ENCODE measurements at places on chromosomes 2 and 18.

DNA sequence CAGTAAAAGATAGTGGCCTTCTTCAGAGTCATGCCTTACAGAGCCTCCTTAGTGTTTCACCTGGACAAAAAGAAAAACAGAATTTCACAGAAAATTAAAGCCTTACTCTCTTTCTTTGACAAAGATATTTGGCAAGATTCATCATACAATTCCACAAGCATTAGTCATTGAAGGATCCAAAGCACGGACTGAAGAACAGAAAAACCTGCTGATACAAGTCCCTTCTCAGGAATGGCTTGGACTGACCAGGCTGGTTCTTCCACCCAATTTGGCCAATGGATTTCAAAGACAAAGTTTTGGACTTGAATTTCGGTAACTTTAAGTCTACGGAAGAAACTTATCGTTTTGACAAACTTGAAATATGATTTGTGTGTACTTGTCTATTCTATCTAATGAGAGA, 39.1 kb upstream of the GALNT3 start:
- DNase-seq = peak; percentile 27

DNA sequence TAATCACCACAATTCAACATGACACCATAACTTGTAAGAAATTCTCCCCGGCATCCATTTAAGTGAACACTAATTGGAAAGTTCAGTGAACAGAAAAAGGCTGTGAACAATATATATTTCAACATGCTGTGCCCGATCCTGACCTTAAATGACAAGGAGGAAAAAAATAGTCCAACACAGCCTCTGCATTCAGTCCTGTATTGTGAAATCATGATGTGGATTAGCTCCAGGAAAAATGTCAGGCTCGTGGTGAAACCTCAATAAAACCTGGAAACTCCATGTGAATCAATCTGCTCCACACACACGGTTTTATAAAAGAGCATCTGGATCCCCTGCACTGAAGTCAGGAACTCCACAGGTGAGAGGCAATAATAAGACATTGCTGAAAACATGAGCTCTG, 145.4 kb upstream of the SPOPL start:
- no peak for DNase-seq

DNA sequence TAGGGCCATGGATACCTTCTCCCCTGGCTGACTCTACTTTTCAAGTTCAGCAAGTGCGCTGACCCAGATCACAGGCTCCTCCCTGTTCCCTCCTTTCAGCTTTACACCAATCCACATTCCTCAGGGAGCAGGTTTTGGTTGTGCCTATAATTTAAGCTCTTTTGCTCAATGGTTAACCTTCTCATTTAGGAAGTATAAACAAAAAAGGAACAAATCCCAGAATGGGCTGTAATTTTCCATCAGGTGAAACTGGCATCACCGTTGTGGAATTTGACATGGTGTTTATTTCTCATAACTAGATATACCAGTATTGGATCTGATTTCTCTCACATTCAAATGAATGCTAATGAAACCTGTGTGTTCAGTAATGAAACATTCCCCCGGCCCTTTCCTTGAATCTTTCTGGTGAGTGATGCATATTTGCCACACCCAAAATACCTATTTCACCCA, 13.6 kb downstream of the STRN start:
- DNase-seq = no peak

- no peak for DNase-seq
These were observed 52.4 kb downstream of the ASAP2 start for GRCh38 chr2:9258953-9259399.

DNA sequence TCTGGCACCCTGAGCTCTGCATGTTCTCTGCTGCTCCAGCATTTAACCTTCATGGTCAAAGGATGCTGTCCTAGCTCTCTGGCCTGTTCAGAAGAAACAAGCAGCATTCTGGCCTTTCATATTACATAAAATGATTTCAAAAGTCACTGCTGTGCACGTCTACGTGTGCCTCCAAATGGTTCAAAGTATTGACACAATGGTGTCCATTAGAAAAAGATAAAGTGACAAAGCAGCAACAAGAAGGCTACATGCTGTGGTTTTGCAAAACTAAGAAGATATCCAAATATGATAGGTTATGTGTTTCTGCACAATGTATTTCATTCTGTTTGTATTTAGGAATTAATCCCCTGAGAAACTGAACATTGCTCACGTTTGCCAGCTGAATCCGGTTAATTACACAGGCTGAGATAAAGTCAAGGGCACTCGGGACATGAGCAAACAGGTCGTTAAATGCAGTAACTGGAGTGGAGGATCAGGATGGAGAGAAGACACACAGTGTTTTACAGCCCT, 258.5 kb downstream of the DOK6 start:
- DNase-seq = no peak

- DNase-seq = peak; percentile 43
These were observed 64.3 kb downstream of the BABAM2 start for GRCh38 chr2:27954771-27955383.

DNA sequence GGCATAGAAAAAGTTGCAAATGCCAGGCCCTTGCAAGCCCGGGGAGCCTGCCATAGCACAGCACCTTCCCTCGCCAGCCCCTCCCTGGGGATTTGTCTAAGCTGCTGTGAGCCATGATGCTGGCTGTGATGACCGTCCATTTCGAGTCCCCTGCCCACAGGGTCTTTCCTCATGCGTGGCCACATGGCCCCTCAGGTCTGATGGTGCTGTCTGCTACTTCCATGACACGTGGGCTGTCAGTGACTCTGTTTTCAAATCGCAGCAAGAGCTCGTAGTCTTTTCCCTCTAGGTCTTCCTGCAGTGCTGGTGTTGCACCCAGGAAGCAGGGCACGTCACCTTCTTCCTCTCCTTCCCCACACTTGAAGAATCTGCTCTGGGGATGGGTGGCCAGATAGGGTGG, 15.5 kb upstream of the GNAL start:
- DNase-seq = no peak

DNA sequence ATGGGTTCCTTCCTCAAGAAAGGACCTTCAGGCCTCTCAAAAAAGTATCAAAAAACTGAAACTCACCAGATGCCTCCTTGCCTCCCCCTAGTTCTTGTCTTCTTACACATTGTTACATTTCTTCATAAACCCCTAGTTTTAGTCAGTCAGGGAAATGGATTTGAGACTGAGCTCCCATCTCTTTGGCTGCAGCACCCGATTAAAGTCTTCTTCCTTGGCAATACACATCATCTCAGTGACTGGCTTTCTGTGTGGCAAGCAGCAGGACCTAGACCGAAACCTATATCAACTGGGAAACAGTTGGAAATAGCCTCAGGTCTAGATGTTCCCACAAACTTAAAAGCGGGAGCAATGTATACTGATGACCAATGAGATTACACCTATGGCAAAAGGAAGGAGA, 512.2 kb upstream of the PKDCC start:
- no peak for DNase-seq

DNA sequence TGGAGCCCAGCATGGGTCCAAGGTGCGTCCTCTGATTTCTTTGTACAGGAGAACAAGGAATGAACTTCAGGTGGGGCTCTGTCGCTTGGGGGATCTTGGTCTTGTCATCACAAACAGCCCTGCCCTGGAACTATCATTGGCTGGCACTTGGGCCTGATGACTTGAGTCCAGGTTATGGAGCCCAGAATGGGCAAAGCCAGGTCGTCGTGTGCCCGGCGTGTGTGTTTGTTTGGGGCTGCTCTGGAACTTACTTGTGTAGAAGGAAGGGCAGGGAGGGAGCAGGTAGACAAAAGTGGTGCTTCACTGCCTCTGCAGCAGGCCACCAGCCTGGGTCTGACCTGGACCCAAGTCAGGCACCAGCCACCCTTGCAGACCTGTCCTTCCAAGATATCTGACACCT, 306.3 kb upstream of the HS6ST1 start:
- DNase-seq = no peak

- DNase-seq = no peak
These were observed 1.8 kb upstream of the FAP start for GRCh38 chr2:162245061-162245460.

DNA sequence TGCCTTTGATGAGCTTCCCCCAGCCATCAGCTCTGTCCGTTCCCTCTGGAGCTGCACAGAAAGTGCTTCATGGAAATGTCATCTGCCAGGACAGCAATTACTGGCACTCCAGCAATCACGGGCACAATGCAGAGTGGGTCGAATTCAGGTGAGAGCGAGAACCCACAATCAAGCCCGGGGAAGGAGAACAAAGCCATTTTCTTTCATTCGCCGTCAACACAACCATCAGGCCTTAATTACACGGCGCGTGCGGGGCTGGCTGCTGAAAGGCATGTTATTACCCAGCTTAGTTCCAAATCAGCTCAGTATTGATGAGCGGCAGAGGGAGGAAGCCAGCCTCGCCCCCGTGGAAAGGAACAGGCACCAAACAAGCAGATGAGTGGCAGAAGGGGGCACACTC, 143.9 kb downstream of the MYT1L start:
- no peak for DNase-seq

- DNase-seq = no peak
These were observed 34.8 kb downstream of the GAREM1 start for GRCh38 chr18:32435631-32436500.

- no peak for DNase-seq
These were observed 282.9 kb upstream of the TNP1 start for GRCh38 chr2:217142649-217143266.

DNA sequence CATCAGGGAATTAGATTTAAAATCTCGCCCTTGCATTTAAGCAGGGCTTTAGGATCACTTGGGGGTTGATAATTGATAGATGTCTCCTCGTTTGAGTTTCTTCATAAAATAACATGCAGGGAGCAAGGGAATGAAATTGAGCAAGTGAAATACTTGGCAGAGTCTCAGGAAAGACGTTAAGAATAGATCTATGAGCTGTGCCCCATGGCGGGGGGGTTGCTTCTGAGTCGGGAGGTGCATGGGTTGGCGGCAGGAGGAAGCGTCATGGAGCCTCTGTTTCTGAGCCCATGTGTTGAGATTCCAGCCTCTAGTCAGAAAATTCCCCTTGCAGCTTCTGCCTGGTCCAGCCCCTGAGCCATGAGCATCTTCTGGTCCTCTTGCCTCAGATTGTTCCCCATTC, 82.0 kb downstream of the APOB start:
- DNase-seq = no peak

DNA sequence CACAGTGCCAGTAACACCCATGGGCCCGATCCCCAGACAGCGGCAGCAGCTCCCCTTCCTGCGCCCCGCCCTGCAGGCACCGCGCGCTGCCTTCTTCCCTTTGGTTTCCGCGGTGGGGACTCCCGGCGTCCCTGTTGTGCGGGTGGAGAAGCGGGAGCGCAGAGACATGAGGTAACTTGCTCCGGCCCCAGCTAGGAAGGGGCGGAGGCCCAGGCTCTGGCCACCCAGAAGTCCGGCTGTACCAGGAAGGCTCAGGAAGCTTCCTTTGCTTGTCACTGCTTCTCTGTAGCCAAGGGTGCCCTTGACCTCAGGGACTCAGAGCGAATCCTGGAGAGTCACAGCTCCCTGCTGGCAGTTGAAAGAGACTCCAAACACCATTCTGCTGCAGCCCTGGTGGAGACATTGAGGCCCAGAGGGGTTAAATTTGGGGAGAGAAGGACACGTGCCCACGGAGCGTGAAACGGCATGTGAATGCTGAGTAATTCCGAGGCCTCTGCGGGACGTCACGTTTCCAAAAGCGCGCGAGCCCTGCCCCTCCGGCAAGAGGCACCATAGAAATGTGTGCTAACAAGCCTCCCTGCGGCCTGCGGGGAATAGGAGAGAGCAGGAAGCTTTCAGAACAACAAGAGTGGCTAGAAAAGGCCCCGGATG, 6.7 kb upstream of the ADCY3 start:
- no peak for DNase-seq

DNA sequence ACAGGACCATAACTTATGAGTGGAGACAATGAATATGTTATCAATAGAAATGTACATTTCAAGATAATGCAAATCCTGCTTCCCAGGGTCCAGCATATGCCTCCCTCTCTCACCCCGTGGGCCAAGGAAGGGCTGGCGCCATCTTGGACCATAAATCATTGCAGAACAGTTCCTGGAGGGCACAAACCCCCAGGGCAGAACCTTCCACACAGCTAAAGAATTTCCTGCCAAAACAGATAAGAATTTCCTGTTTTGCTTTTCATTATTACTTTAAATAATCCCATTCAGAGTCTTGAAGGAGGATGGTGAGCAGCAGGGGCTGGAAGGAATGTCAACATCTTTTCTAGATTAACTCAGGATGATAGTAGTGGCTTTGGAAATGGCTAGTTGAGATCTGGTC, 53.7 kb downstream of the EHD3 start:
- DNase-seq = no peak

- no peak for DNase-seq
These were observed 189.1 kb downstream of the UBE2E3 start for GRCh38 chr2:181169503-181169902.

GRCh38 chr2:223697892-223698645, 95.9 kb upstream of the SCG2 start:
- DNase-seq = no peak

- DNase-seq = no peak
These were observed 22.7 kb upstream of the CASP8 start for GRCh38 chr2:201237486-201238123.

- no peak for DNase-seq
These were observed 18.3 kb downstream of the FHL2 start for GRCh38 chr2:105380432-105381100.

DNA sequence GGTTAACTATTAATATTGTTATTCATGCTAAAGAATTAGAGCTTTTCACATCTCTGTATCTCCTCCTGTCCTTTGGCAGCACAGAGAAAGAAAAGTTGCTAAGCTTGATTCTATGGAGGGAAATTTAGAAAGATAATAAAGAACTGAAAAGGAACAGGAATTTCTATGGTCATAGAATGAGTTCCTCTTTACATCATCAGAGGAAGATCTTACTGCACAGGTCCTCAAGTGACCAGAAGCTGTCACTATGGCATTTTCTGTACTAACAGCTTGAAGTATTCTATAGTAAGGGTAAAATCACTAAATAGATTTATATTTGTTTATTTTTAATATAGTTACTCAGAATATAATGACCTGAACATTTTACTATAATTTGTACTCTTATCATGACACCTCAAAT, 6.0 kb upstream of the PRKD3 start:
- no peak for DNase-seq

DNA sequence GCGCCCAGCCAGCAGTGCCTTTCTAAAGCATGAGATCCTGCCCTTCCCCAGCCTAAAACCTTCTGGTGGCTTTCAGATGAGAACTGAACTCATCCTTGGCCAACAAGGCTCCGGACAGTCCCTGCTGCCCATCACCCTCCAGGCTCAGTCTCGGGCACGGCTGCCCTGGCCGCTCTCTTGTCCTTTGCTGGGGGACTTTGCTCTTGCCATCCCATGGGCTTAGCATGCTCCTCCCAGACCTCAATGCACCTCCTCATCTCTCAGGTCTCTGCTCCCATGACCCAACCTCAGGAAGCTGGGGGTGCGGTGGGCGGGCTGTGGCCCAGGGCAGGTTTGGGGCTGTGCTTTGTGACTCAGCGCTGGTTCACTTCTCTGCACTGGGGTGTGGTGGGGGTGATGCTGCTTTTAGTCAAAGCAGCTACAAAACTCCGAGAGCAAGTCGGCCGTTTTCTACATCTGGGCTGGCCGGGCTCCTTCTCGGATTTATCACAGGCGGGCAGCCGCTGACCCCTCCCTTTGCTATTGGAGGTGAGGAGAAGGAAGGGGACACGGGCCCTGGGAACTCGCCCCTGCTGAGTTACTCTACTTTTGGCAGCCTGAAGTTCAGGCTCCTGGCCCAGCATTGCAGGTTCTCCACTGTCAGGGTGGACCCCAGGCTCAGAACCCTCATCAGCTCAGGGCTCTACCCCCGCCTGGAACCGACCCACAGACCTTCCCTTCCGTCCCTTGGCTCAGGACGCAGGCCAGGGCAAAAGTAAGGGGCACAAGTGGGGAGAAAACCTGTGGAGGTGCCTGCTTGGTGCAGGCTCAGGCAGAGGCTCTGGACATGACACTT, 90.6 kb upstream of the TAF1B start:
- DNase-seq = peak; percentile 70

- DNase-seq = no peak
These were observed 203.2 kb downstream of the STK39 start for GRCh38 chr2:168044176-168044575.
